Stimulated activated CD8-positive, alpha-beta memory T cell treated with anti-CD3 and anti-CD28 coated beads, Interleukin-4, amount 100 ng/mL, for 1 hour (primary cell): ENCODE measurements at places on chromosomes 1 and 21.

GRCh38 chr1:119068427-119068826 is 72.0 kb downstream of the WARS2 start:
- DNase-seq, result no peak

DNA sequence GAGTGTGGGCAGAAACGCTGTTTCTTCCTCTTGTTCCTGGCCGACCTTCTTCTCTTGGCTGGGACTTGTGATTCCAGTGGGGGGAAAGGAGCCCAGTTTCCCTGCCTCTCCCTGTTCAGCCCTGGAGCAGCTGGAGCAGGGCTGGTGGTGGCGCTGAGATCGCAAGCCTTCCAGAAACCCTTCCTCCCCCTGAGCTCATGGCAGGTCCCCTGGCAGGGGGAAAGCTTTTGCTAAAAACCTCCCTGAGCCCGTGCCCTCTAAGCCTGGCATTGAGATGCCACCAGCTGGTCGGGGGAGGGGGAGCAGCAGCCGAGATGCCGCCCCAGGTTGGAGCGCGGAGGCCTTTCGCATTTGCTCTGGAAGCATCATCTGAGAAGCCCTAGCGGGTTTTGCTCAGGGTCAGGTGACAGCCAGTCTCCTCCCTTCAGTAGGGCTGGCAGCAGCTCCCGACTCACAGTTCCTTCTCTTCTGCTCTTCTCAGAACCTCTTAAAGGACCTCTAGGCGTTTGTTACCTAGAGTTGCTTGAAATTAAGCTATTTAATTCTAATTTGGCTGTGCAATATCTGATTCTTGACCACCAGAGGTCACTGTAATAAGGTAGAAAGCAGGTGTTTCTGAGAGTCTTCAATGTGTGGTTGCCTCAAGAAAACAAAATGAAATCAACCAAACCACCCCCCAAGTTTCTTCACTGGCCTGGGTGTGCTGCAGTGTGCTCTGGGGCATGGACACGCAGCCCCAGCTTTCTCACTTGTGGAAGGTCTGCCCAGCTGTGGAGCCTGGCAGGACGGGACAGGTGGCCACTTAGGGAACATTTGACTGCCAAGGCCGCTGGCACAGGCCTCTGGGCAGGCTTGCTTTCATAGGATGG is 257.3 kb downstream of the CAMTA1 start:
- DNase-seq, result no peak

DNA sequence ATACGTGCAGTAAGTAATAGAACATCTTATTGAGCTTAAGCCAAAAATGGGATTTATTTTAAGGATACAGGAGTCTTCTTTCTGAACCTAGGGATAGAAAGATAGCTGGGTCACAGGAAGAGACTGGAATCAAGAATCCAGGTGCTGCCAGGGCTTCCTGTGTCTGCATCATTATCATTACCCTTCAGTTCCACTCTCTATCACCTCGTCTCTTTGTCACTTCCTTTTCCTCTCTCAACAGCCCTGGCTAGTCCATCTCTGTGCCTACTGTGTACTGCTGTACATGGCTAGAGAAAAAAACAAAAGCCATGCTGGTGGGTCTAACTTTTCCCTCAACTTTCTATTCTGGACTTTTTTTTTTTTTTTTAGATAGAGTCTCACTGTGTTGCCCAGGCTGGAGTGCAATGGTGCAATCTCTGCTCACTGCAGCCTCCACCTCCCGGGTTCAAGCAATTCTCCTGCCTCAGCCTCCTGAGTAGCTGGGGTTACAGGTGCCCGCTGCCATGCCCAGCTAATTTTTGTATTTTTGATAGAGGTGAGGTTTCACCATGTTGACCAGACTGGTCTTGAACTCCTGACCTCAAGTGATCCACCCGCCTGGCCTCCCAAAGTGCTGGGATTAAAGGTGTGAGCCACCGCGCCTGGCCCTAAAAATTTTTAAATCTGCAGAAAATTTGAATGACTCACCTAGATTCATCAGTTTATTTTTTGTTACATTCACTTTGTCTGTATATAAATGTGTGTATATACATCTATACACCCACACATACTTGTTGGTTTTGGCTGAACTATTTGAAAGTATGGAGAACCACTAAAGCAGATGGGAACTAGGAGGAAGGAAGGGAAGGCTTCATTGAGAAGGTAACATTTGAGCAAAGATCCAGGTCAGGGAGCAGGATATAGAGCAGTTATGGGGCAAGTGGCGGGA is 31.9 kb downstream of the UBE4B start:
- DNase-seq, result no peak

GRCh38 chr1:95118067-95118499 is 928 bp downstream of the TLCD4 start:
- no peak for DNase-seq

GRCh38 chr1:61604684-61605083 is 120.3 kb downstream of the TM2D1 start:
- no peak for DNase-seq

DNA sequence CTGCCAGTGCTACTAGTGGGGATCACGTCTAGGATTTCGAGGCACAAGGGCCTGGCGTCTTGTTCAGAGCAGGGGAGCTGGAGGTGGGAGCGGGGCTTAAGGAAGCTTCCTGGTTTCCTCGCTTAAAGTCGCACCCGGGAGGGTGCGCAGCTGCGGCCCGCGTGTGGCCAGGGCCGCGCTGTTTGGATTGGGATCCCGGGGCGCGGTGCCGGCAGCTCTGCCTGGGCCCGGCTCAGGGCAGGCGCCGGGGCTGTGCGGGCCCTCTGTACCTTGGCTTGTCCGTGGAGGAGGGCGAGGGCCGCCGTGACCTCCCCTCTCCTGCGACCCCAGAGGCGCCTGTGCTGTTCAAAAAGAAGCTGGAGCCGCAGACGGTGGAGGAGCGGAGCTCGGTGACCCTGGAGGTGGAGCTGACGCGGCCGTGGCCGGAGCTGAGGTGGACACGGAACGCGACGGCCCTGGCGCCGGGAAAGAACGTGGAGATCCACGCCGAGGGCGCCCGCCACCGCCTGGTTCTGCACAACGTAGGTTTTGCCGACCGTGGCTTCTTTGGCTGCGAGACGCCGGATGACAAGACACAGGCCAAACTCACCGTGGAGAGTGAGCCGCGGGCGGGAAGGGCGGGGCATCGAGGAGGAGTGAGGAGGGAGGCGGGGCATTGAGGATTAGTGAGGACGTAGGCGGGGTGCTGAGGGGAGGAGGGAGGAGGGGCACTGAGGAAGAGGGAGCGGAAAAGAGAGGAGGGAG is 67.8 kb downstream of the OBSCN start:
- peak; percentile 81 for DNase-seq

DNA sequence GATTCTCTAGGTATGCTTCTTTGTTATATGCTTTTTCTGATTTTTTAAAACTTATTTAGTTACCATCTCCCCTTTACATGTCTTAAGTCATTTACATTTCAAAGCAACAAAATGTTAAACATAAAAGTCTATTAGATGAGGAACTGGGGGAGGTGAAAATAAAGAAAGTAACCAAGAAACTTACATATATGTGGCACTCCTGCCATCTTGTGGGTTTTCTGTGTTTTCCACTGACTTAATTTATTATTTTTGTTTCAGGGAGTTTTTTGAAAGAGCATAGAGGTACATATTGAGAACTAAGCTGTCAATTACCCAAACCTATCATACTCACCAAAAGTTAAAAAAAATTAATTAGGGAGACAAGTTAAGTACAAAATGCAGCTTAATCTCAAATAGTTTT is 1531.1 kb downstream of the MRPL39 start:
- no peak for DNase-seq

- no peak for DNase-seq
These were observed 126.8 kb upstream of the DEPDC1 start for GRCh38 chr1:68623700-68624099.

DNA sequence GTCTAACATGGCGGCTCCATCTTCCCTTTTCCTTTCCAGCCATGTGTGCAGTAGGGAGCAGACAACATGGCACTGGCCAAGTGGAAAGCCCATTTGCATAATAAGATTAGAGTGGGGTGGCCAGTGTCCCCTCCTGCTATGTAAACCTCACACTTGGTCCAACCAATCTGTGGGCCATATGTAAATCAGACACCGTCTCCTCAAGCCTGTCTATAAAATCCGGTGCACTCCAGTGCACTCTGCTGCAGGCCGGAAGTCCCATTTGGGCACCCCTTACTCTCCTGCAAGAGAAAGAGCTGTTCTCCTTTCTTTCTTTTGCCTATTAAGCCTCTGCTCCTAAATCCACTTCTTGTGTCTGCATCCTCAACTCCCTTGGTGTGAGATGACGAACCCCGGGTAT is 44.1 kb downstream of the OLFML3 start:
- DNase-seq, result no peak

DNA sequence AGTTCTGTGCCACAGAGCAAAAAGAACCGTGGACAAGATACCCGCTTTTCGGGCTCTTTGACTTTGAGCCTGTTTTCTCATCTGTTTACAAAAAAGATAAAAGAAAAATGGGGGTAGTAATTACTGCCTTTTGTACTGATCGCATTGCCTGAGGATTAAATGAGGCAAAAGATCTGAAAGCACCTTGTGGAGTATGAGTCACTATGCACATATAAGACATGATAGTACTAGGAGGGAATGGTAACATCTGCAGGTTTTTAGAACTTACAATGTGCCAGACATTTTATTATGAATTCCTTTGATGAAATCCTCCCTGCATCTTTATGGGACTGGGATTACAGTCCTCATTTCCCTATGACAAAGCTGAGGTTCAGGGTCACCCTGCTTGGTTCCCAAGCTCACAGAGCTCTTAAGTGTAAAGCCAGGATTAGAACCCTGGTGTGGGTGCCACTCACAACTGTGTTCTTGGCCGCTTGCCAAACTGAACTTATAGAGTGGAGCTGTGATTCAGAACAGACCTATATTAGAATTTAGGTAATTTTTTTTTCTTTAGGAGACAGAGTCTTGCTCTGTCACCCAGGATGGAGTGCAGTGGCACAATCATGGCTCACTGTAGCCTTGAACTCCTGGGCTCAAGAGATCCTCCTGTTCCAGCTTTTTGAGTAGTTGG is 1.8 kb downstream of the DISC1 start:
- no peak for DNase-seq

DNA sequence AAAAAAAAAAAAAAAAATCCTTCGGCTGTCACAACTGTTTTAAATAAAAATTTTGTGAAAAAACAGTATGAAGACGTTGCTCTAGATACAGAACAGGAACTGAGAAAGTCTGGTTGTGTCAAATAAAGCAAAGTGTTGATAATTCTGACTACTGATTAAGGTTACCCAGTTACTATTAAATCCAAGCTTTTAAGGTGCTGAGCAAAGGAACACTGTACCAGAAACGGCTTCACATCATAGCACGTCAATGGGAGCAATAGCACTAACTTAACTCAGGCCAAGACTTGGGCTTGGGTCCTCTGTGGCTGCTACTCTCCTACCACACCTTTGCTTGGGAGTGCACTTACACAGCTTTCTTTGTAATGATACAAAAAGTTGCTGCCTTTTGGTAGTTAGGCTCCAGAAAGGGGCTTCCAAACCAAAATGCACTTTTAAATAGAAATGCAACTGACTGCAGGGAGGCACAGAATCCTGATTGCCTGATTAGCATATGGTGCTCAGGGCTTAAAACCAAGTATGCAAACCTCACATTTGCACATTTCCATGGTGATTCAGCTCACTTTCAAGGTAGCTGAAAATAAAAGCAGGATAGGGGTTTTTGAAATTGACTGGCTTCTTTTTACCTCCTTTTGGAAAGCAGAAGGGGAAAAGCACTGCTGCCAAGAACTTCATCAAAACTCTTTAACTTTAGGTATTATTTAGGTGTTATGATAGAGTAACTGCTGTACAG is 6.3 kb downstream of the MCL1 start:
- DNase-seq, result no peak

- DNase-seq, result no peak
These were observed 40.8 kb downstream of the DSTYK start for GRCh38 chr1:205170532-205171269.

DNA sequence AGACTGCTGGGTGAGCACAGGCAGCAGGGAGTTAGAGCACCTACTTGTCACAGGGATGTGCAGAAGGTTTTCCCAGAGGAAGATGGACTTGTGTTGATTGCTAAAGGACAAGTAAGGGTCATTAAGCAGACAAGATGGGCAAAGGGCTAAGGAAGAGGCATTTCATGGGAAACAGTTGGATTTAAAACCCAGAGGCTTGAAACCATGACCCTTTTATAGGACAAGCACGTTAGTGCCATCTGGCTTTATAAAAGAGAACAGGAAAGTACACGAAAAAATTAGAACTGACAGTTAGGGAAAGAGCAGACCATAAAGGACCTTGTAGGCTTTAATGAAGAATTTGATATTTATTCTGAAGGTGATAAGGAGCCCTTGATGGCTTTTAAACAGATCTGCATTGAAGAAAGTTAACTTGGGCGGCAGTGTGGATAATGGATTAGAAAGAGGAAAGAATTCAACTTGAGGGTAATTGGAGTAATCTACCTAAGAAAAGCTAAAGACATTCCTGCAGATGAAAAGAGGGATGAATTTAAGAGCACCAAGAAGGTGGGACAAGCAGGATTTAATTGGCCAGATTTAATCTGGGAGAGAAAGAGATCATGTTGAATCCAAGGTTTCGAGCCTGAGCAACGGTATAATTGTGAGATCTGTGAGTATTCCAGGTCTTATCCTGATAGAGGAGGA is 68.6 kb downstream of the ZC3H11B start:
- DNase-seq, result no peak

DNA sequence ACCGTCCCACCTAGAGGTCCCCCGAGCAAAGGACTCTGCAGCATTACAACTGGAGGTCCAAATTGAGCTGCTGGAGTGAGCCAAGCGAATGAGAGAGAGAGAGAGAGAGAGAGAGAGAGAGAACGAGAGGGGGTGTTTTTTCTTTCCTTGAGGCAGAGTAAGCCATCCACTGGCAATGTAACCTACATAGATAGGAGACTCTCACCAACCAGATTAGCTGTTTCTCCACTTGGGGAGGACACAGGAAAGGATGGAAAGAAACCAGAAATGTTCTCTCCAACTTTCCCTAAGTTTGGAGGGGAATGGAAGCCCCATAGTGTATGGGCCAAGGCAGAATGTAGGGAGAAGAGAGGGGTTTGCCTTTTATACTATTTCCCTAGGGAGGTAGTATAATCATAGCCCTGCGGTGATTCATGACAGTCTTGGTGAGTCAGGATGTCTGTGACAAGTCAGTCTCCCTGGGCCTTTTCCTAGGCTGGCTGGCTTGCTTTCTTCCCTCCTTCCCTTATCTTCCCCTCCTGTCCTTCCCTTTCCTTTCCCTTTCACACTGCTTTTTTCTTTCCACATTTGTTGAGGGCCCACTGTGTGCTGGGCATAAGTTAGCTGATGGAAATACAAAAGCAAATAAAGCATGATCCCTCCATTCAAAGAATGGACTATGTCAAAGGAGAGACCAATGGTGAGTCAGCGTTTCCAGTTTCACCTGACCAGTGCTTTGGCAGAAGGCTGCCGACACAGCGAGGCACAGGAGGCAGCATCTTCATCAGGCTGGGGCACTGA is 7.1 kb downstream of the FNDC7 start:
- DNase-seq, result no peak

- no peak for DNase-seq
These were observed 96.7 kb upstream of the GADD45A start for GRCh38 chr1:67588178-67588855.
